Right ventricle myocardium superior (tissue), 1 donor: ENCODE measurements at places on chromosomes 4 and X. TPM values are rescaled to one million over a fixed set of nuclear protein-coding genes. Genes with fewer than 3 reads are reported as not detected.

The SERTM2 gene
- not detected for total RNA-seq

The FOXO4 gene
- 55.6 TPM for total RNA-seq

The N4BP2 gene
- total RNA-seq, result 3.9 TPM

The CDKL5 gene
- 8.5 TPM for total RNA-seq

The CFP gene
- total RNA-seq, result 2.6 TPM
